ENCODE measurements at places on chromosomes 2 and 18.

DNA sequence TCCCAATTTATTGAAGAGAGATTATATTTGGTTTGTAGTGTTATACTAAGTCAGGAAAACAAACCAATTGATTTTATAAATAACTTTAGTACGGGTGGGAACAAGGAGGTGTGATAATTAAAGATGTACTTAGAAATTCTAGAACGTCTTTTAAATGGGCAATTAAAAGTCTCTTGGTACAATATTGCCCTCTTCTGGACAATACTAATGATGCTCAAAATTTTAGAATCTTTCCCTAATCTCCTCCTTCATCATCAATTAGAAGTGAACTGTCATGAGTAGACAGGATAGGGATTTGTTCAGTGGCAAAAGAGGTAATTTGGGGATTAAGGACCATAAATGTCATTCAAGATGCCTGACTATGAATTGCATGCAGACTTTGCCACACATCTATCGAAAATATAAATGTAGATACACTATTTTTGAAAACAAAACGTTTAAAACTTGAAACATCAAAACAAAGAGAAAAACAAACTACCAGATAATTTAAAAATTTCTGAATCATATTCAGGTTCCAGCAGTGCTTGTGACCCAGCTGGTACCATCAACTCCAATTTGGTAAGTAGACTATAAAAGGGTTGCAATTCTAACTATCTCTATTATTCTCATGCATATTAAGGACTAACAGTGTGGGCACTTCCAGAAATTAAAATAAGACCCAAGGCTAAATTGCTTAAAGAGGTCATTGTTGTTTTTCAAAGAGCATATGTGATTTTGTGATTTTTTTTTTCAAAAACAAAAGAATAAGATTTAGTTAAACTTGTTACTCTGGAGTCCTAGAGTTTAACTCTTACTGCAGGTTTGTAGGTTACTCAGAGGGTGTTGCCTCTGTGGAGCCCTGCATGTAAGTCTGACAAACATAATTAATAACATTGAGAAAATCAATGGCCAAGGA lies 123.5 kb downstream of the LAMA3 start:
- DNase-seq: no peak

DNA sequence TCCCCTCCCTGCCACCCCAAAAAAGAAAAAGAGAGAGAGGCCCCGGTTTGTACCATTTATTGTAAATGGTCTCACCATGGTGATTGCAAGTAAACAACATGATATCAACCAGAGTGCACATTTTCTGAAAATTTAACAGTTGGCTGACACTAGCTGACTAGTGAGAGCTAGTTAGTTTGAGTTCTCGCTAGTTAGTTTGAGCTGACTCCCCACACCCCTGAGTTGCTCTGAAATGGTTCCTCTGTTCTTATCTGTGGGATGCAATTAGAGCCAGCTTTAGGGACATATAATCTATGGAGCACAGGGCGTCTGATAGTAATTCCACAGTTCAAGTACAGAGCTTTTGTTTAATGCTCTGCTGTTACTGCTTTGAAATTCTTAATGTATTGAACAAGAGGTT lies 13.1 kb downstream of the CASP10 start:
- no peak for DNase-seq

GRCh38 chr2:97961534-97961933 lies 34.2 kb downstream of the TMEM131 start:
- DNase-seq: no peak

DNA sequence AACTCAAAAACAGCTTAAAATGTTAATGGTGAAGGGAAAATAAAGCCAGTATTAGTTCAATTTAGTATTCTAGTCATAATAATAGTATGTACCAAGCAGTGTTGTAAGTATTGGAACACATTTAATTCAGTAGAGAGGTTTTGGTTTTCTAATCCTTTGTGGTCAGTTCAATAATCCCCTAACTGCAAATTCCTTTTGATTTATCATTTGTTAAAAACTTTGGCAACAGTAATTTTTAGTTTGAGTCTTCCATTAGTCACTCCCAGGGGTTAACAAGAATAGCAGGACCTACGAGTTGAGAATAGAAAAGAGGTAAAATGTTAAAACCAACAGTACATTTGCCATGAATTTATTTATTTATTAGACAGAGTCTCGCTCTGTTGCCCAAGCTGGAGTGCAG lies 10.7 kb downstream of the MRPL44 start:
- DNase-seq: no peak

DNA sequence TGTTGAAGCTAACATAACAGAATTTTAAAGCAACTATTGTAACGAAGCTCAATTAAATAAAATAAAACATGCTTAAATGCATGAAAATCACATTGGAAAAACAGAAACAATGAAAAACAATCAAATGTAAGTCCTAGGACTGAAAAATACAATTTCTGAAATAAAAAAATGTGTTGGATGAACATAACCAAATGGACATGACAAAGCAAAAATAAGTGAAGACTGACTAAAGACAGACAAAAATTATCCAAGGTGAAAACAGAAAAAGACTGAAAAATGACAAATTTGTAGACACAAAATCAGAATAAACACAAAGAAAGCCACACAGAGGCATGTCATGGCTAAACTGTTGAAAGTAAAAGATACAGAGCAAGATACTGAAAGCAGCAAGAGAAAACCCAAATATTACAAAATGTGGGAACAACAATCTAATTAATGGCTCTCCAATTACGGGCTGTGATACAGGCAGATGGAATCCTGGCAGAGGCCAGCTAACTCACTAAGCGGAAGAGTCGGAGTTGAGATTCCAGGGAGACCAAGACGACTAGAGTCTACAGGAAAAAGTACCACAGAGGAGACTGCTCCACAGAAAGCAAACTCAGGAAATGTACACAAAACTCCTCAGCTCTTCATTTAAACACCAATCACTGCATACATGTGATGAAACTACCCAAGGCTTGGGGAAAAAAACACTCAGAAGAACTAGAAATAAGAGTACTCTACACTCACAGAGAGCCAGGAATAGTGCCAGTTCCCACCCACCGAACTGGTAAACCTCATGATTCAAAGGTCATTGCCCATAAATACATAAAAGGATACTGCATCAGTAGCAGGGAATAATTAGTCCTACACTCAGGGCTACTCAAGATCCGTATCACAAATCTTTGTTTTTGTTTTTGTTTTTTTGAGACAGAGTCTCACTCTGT lies 83.6 kb downstream of the ATAD2B start:
- DNase-seq: no peak

GRCh38 chr2:46422717-46423394 lies 56.5 kb upstream of the TMEM247 start:
- DNase-seq: no peak

DNA sequence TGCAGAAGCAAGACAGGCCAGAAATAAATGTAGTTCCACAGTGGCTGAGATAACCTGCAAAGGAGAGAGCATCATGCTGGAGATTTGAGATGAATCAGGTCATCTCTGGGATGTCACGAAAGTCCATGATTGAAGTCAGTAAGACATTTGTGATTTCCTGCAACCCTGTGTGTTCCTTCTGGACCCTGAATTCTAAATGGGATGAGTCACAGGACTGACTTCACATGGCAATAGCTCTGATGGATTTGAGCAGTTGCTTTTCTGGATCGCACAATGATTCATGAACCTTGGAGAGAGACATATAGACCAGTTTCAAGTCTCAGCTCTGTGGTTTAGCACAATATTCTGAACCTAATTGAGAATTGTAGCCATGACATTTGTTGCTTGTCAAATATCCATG lies 102.9 kb downstream of the TSN start:
- DNase-seq: no peak

- no peak for DNase-seq
These were observed 136.2 kb upstream of the ARHGAP28 start for GRCh38 chr18:6593142-6593885.

DNA sequence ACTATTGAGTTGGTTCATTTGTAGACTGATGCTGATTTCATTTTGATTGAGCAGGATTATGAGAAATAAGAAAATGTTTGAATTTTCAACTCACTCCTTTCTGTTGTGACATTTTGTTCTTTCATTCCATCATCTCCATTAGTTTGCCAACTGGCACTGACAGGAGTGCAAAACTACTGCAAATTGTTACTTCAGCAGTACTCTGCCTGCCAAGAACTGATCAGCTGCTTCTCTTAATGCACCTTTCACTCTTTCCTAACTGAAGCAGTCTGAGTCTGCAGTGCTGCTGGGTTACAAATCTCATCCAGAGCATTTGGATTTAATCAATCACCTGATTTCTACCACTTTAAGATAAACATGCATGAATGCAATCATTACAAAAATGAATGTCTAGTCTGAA lies 70.9 kb downstream of the TMEFF2 start:
- no peak for DNase-seq

- DNase-seq: no peak
These were observed 66.7 kb downstream of the SPATS2L start for GRCh38 chr2:200373231-200373630.

GRCh38 chr2:158762336-158762735 lies 32.8 kb upstream of the DAPL1 start:
- no peak for DNase-seq

GRCh38 chr18:44740000-44740399 lies 59.3 kb downstream of the SETBP1 start:
- no peak for DNase-seq

GRCh38 chr2:222671259-222672067 lies at the start of gene MOGAT1:
Gene MOGAT1 (plus strand): TSS chr2:222671658. CDS start chr2:222671786, 128 bp downstream.
- peak; percentile 64 for DNase-seq
